ENCODE measurements at places on chromosomes 1 and 21.

DNA sequence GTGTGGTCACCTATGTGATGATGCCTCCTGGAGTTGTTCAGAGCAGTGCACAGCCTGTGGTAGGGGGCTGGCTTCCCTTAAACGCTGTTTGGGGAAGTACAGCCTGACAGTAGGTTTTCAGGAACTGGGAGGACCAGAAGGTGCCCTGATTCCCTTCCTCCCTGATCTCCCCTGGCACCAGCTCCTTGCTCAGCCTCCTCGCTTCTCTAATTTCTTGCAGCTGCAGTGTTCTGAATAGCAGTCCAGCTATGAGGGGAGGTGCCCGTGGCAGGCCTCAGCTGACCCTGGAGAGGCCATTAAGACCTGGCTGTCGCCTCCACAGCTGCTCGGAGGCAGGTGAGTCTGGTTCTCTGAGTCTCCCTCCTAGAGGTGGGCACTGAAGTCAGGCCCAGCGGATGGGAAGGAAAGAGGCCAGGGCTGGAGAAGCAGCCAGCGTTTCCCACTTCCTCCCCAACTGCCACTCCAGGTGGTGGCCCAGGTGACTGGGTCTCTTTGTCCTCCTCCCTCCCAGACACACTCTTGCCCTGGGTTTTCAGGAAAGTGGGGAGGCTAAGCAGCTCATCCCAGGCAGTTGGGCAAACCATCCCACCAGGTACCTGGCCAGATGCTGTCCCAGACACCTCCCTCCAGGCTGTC lies 52.0 kb upstream of the RPL11 start:
- no peak for DNase-seq

DNA sequence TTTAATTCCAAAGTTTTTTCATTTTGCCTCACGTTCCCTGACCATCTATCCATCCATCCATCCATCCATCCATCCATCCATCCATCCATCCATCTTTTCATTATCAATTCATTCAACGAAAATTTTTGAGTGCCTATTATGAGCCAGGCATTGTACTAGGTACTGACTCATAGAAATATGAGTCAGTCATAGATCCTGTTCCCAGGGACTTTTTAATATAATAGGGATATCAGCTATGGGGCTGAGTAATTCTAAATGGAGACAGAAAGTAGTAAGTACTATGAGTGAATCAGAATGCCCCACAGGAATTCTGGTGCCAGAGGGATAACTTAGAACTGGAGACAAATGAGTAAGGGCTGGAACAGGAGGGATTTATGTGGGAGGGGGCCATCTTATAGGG lies 49.8 kb upstream of the GNG12 start:
- no peak for DNase-seq

DNA sequence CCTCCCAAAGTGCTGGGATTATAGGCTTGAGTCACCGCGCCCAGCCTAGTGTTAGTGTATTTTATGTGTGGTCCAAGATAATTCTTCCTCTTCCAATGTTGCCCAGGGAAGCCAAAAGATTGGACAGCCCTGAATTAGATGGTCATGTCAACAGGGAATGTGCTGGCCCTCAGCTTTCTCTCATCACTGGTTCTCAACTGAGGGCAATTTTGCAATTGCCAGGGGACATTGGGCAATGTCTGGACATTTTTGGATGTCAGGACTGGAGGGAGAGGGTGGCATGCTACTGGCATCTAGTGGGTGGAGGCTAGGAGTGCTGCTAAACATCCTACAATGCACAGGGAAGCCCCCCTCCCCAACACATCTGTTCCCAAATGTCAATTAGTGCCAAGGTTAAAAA lies 95.0 kb downstream of the LAMC2 start:
- no peak for DNase-seq

GRCh38 chr1:166924823-166925541 lies 48.9 kb upstream of the TADA1 start:
- no peak for DNase-seq

- DNase-seq: peak; percentile 85
These were observed 17.9 kb downstream of the MTX1 start for GRCh38 chr1:155226188-155226909.

DNA sequence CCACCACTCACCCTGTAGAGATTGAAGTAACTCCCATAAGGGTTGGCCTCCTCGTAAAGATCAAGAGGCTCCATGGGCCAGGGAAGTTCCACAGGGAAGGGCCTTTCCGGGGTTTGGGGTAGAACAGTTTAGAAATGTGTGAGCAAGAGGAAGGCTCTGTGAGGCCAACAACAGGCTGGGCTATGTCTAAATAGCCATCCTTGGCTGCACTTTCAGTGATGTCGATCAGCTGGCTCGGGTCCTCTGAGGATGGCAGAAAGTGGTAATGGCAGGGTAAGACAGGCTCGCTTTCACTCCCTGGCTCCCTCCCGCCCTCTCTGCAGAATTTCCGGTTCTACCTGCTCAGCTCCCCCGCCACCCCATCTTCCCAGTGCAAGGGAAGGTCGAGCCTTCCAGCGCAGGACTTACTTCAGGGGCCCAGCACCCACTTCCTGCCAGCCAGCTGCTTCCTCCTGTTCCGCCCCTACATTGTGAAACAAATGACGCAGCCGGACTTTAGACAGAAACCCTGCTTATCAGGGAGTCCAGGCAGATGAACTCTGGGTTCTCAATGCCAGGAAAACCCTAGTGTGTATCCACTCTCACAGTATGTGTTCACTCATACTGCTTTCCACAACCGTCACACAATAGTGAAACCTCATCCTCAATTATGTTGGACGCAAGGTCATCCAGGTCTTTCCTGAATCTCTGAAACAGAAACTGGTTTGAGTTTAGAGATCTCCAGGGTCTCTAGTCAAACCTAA lies 7.3 kb downstream of the F11R start:
- peak; percentile 63 for DNase-seq

GRCh38 chr1:7473223-7474142 lies 297.6 kb upstream of the VAMP3 start:
- no peak for DNase-seq

DNA sequence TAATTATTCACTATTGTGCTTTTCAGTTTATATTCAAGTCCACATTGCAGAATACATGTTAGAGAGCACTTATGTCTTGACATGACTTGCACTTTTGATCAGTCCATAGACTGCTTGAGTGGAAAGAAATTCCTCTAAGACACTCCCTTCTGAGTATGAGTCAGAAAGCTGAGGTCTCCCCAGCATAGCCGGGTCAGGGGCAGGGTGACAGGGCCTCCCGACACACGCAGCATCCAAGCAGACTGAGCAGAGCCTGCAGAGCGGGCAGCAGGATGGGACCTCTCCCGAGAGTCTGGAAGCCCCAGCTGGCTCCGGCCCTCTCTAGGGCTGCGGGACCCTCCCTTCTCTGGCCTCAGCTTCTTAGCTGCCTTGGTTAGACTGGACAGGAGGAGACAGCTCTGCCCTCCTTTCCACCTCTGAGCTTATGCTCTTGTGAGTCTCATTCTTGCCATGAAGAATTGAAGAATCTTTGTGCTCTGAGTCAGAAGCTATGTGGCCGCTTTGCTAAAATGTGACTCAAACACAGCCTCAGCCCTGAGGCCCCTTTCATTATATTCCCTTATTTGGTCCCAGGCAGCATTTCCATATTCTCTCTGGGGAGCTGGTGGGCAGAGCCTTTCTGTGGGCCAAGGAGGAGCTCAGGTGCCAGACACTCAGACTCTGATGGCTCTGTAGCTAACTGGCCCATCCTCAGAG lies 11.2 kb upstream of the CAPN2 start:
- DNase-seq: peak; percentile 30

DNA sequence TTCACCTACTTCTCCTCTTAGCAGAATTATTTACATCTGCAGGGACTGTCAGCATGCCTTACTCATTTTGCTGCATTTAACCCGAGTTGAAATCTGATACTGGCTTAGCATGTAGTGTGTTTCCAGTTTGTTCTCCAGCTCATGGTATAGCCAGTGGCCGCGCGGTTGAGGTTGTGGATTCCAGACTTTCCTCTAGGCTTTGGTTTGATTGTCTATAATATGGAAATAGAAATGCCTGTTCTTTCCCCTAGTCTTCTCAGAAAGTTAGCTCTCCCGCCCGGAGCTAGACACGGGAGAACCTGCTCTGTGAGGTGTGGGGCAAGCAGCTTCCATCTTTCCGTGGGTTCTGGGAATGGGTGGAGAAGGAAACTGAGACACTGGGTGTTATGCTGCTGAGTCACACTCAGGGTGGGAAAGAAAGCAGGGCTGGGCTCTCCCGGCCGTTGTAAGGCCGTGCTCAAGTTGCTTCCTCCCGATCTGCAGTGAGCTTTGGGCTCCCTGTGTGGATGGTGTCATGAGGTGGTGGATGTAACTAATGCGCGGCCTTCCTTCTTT lies 206.8 kb upstream of the TMEM51 start:
- DNase-seq: no peak

DNA sequence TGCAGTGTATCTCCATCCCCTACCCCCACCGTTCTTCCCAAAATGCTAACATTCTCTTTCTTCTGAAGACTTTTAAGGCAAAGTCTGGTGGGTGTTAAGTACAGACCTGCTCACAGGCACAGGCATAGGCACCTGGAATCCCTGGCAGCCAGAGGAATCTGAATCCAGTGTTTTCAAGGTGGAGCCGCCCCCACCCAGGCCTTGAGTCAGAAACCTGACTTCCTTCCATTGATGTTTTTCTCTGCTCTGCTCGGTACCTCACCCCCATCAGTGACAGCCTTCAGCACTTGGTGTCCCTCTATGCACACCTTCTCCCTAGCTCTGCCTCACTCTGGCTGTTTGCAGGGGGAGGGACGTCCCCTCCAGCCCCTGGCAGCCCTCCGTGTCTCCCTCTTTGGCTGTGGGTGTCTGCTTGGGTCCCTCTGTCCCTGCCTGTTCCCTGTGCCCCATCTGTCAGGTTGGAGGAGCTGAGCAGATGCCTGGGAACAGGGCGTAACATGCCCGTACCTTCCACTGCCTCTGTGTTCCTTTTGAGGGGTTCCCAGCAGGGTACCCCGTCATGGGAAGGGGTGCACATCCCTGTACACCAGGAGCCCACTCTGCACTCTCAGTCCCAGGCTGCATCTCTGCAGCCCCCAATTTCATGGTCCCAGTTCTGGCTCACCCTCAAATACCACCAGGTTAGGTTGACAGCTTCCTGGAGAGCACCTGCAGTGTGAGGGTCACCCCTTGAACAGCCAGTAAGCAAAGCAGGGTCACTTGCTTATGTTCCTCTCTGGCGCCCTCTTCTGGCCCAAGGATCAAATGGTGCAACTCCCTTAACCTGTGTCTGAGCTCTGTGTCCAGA lies 6.7 kb downstream of the NCDN start:
- DNase-seq: peak; percentile 85

GRCh38 chr1:79259390-79260336 lies 253.1 kb upstream of the ADGRL4 start:
- no peak for DNase-seq

- DNase-seq: no peak
These were observed 5.8 kb upstream of the FNBP1L start for GRCh38 chr1:93442008-93442666.

DNA sequence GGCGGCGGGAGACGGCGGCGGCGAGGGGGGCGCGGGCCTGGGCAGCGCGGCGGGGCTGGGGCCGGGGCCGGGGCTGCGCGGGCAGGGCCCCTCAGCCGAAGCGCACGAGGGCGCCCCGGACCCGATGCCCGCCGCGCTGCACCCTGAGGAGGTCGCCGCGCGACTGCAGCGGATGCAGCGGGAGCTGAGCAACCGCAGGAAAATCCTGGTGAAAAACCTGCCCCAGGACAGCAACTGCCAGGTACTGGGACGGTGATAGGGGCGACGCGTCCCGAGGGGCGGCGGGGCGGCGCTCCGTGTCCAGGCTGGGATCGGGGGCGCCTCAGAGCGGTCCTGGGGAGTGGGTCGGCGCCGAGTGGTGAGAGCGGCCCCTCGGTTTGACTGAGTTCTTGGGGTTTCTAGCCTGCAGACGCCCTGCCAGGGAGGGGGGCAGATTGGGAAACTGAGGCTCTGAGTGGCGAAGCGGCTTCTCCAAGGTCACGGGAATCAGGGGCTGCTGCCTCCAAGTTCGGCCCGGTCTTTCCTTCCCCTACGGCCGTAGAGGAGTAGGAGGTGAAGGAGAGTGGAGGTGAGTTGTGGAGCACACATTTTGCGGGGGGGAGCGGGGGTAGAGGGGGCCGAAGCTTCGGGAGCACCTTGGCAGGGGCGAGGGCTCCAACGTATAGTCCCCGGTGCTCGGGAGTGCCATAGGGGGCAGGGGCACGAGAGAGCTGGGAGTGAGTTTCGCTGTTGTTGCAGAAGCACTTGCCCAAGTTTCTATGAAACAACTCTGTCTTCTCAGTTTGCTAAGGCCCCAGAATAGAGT lies 508 bp downstream of the RAVER2 start:
- DNase-seq: peak; percentile 4

DNA sequence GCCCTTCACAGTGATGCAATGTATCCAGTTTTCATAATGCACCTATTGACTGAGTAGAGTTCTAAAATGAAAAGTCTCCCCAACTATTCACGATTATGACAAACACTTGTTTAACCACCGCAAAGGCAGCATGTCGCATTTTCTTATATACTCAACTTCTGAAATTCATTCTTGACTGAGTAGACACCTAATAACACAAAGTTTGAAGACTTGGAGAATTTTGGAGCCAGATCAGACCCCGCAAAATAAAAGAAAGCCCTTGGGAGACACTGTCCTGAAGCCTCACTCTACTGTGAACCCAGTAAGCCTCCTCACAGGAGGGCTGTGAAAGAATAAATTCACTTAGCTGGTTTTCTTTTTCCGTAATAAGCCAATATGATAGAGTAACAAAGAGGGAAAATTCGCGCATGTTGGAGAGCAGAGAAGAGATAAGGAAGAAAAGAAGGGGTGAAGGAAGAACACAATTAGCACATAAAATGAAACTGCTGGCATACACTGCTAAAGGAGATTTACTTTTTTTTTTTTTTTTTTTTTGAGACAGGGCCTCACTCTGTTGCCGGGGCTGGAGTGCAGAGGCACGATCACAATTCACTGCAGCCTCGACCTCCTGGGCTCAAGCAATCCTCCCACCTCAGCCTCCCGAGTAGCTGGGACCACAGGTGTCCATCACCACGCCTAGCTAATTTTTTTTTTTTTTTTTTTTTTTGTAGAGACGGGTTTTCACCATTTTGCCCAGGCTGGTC lies 492 bp upstream of the COLGALT2 start:
- DNase-seq: no peak

- no peak for DNase-seq
These were observed 269.7 kb downstream of the LMO4 start for GRCh38 chr1:87598429-87598828.

DNA sequence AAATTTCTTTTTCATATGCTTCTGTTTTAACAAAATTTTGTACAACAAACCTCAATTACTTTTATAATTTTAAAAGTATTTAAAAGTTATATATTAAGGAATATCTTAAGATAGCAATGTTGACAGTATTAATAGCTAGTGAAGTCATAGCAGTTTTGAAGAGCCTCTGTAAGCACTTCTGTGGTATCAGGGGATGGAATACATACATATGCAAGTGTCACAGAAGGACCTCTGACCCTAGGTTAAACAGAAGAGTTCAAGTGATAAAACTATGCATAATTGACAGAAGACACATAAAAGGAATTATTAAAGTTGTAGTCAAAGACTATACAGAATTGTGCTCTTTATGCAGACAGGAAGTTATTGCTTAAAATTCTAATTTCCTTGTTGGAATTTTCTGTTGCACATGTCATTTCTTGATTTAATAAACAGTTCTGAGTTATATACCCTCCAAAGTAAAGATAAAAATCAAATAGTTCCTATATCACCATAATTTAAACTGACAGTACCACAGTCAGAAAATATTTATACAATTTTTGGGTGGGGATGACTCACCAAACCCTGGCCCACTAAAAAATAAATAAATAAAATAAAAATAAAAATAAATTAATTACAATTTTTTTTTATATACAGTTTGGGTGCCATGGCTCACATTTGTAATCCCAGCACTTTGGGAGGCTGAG lies 27.1 kb downstream of the IPP start:
- DNase-seq: no peak

- peak; percentile 44 for DNase-seq
These were observed at the start of gene BATF3 for GRCh38 chr1:212699625-212700222. Gene BATF3 (minus strand): TSS chr1:212699840. CDS start chr1:212699762, 78 bp downstream.

- DNase-seq: no peak
These were observed 31.3 kb downstream of the PKNOX1 start for GRCh38 chr21:43005635-43006034.
